ENCODE measurements at places on chromosomes 11 and 22.
A peak's percentile ranks its signal among the peaks of the same experiment; 100 is the strongest.

DNA sequence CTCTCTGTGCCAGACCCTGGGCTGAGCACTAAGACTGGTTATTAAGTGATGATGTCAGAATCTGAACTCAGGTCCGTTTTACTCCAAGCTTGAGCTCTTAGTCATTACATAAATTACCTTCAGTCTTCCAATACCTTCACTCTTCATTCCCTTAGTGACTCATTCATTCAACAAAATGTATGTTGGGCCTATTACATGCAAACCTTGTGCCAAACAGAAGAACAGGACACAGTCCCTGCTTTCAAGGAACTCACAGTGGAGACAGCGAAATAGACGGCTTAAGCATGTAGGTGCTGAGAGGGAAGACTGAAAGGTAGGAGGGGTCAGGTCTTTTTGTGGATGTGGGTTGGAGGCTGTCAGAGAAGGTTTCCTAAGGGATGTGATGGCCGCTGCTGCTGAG lies 3.3 kb downstream of the KCTD14 start:
- DNase-seq: no peak

GRCh38 chr11:61080986-61081590 lies 21.2 kb upstream of the CD5 start:
- no peak for DNase-seq

- DNase-seq: no peak
Observed at GRCh38 chr22:36510966-36511881, 4.4 kb upstream of the FOXRED2 start.

DNA sequence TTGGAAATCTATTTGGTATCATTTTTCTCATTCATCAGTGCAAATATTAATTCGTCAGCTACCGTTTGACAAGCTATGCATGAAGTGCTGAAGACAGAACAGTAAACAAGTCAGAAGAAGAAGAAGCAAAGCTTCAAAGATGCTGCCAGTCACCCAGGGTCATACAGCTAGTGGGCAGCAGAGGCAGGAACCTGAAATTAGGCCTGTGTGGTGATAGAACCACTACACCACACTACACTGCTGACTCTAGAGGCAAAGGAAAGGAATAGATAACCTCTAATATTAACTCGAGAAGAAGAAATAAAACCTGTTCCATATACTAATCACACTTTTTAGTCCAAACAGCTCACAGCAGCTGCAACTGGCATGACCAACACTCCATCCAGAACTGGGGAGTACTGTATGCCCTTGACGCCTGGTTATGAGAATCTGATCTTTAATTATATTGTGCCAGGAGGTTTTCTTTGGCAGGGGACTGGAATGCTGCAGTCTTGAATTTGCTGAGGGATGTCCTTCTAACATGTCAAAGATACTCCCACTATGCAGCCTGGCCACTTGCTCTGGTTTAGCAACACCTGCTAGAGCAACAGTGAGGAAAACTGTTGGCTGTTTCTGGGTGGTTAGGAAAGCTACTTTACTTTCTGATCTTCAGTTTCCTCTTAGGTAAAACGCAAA lies 73.0 kb downstream of the PAK1 start:
- DNase-seq: no peak

DNA sequence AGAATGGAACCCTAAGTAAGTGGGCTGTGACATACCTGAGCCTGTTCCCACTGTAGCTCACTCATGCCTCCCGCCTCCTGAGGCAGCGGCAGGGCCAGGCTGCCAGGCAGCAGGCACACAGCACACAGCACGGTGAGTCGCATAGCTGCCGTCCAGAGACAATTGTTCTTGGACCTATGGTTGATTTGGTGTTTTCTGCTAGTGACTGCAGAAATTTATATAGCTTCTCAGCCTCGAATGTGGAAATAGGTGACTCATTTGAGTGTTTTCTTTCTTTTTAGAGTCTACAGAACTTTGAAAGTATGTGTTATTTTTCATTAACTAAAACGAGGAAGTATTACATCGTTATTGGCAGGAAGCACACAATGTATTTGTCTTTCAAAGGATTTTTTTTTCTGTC lies at the start of gene MMP7:
Gene MMP7 (minus strand): TSS at position 190 of the 400 bp plus-strand sequence. CDS start 47 bp downstream, at position 143.
- no peak for DNase-seq

DNA sequence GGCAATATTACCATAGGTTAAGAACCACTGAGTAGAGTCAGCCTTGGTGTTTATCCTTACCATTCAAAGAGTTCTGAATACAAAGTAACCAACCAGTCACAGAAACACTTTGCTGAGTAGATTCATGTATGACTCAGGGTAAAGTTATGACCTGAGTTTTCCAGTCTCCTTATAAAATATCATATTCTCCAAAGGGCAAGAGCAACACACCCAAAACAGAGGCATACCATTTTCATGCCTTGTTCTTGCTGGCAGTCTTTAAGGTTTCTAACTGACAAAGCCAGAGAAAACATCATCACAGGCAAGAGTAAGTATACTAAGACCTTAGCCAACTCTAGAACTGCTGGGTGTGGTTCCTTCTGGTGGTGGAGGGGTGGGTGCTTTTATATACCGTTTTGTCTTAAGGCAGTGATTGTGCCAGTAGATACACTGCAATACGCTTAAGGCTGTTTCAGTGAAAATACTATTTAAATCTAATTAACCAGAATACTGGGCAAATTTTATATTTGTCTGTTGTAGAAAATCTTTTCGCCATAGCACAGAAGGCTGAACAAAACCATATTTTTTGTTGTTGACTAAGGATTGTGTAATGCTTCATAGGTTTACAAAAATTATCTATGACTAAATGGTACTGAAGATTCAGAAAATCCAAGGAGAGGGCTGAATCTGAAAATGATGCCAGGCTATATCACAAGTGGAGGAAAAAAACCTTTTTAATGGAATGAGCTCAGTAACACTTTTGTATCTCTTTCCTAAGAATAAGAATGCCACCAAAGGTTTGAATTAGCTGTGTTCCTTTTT lies 3.0 kb downstream of the ATL3 start:
- DNase-seq: no peak

DNA sequence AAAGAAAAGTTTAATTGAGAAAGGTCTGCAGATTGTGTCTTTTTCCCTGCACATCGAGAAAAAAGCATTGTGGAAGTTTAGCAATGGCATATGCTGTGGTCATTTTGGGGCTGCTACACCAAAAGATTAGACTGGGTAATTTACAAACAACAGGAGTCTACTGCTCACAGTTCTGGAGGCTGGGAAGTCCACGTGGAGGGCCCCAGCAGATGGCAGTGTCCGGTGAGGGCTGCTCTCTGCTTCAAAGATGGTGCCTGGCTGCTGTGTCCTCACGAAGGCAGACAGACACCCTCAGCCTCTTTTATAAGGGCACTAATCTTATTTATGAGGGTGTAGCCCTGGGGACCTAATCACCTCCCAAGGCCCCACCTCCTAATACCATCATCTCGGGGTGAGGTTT lies 21.1 kb downstream of the PHF21B start:
- no peak for DNase-seq

DNA sequence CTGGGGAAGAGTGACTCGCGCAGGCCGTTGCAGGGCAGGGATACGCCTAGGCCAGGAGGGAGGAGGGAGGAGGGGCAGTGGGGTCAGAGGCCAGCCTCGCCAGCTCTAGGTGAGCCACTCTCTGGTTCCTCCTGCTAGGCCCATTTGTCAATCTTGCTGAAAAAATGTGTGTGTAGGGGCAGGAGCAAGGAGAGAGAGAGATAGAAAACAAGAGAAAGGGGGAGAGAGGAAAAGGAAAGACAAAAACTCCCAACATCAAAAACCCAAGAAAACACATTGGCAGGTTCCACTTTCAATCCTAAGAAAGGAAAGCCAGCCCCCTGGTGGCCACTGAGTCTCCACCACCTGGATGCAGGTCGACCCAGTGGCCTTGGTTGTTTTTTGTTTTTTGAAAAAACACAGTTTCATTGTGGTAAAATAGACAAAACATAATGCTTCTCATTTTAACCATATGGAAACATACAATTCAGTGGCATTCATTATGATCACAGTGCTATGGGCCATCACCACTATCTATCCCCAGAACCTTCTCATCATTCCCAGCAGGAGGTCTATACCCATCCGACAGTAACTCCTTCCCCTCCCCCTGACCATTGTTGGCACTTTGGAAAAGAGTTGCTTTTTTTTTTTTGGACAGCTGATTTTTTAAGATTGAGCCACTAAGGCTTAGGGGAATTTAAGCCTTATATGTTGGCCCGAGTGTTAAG lies 10.9 kb downstream of the OMP start:
- no peak for DNase-seq

DNA sequence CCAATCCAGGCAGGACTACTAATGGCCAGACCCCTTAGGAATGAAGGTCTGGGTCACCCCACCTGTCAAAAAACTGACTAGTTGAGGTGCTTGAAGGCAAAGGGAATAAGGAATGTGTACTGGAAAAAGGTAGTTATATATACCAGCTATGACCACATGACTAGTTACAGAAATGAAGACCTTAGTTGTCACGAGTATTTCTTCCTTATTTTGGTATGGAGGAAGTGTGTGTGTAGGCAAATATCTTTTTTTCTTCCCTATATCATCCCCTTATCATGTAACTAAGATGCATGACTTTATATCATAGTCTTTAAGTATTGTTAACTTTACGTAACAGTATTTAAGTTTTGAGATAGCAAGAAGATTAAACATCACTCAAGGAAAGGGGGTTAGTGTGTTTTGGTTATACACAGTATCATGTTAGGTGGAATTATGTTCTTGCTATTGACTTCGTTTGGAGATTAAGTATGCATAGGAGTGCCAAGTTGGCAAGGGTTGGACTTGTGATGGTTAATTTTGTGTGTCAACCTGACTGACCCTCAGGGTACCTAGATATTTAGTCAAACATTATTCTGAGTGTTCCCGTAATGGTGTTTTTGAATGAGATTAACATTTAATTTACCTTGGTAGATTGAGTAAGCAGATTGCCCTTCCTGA lies 38.2 kb upstream of the NARS2 start:
- no peak for DNase-seq

GRCh38 chr11:38191101-38191500 lies 1593.1 kb upstream of the RAG2 start:
- no peak for DNase-seq

GRCh38 chr11:68432874-68433273 lies 27.7 kb upstream of the PPP6R3 start:
- DNase-seq: no peak

DNA sequence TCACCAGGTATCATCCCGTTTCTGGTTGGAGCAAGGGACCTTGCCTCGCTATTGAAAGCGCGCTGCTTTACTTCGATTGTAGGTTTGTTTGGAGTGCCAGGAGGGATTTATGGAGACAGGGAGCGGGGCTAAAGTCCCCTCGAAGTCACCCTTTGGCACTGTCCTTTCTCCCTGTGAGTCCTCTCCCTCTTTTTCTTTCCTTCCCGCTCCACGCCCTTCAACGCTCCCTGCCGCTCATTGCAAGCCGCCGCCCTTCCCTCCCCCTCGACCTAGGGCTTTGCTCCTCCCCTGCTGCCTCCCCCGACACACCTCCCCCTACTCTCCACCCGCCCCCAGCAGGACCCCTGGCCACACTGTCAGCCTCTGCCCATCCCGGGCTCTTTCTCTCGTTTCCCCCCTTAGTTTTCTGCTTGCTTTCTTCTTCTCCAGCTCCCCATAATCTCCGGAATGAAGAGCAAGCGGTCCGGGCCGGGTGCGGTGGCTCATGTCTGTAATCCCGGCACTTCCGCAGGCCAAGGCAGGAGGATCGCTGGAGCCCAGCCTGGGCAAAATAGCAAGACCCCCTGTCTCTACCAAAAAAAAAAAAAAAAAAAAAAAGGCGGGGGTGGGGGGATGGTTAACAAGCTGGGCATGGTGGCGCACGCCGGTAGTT lies 41.0 kb downstream of the AHNAK start:
- DNase-seq: no peak

GRCh38 chr22:29202212-29203192 lies 3.2 kb upstream of the EMID1 start:
- peak; percentile 37 for DNase-seq

GRCh38 chr22:46175631-46176030 lies 25.3 kb downstream of the PPARA start:
- DNase-seq: no peak

DNA sequence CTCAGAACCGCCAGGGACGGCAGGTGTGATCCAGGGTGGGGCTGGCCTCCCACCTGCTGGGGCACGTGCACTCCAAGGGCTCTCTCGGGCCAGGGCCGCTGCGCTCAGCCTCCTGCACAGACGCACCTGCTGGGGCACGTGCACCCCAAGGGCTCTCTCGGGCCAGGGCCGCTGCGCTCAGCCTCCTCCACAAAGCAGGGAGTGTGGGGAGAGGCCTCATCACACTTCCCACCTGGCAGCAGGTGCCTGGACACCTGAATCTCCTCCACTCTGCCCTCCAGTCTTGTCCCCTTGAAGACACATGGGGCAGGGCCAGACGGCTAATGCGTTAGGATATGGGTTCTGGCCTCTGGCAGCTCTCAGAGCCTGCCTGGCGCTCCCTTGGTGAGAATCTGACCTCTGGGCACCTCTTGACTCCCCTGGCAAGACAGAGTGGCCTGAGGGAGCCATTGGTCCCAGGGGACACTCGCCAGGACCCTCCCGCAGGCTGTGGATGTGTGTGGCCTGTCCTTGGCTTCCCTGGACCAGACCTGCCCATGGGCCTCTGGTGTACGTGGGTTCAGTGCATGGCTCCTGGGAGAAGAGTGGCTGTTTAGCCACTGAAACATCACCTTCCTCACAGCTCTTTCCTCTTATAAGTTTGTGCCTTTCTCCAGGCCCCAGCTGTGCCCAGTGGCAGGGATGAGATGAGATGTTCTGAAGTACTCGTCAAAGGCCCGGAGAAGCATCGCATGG lies 73.5 kb downstream of the BRD1 start:
- no peak for DNase-seq

DNA sequence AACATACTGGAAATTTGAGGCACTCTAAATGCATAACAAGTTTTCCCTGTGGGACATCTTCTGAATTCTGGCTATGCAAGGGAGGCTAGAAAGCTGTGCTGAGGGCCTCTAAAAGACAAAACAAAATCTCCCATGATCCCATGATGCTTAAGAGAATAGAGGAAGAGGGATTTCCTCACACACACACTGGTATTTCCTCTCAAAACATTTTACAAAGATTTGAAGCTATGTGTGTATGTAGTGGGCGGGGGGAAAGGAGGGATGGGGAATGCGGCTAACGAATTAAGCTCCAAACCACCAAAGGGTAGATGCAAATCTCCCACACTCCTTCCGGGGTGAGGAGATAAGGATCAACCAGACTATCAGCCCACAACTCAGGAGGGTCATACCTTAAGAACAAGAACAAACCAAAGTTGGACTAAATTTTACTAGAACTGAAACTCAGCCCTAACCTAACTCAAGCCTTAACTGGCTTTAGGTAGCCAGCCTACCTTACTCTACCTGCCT lies 6.0 kb downstream of the OR2AT4 start:
- DNase-seq: no peak

- no peak for DNase-seq
Observed at GRCh38 chr11:118872403-118872821, 11.3 kb upstream of the CXCR5 start.

DNA sequence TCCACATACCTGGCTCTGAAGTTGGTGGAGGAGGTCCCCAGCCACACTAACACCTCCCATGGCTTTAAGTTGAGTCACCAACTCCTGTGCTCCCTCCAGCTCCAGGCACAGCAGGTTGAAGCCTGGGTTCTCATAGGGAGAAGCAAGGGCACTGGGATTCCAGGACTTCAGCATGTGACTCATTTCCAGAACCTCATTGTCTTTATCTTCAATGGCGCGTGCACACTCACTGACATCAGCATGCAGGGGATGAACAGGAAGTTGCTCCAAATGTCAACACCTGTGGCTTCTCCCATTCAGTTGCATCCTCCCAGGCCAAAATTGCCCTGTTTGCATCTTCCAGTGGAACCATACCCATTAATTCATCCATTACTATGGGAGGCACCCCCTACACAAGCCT lies 5.8 kb upstream of the UBQLNL start:
- DNase-seq: no peak
